ENCODE measurements at places on chromosomes 5 and 9.

DNA sequence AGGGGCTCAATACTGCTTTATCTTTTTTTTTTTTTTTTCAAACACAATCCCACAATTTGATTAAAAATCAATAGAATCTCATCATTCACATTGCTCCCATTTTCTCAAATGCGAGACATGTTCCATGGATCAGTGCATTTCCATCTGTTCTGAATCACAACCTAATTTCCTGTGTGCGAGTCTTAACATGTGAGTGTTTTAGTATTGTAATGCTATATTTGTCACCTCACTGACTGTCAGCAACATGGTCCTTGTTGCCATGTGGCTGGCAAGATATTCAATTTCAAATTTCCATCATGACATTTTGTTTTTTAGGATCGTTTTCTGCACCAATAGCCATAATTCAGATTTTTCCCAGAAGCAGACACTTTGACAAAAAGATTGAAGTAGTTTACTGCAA is 233.2 kb upstream of the PRDM9 start:
- no peak for DNase-seq

DNA sequence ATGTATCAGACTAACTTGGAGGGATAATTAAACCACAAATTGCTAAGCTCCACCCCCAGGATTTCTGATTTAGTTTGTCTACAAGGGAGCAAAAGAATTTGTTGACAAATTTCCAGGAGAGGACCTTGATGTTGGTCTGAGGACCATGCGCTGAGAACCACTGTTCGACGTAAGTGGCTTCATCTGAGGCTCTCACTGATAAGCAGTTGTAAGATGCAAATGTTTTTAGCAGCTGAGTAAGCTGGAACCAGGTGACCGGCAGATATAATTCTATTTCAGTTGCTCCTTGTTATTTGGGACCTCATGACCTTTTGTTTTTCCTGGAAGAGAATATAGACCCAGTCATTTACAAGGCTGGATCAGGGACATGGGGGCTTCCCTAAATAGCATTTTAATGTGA is 14.1 kb upstream of the SPINK1 start:
- DNase-seq, result no peak

GRCh38 chr5:157388111-157388710 is 71.8 kb upstream of the NIPAL4 start:
- DNase-seq, result no peak

DNA sequence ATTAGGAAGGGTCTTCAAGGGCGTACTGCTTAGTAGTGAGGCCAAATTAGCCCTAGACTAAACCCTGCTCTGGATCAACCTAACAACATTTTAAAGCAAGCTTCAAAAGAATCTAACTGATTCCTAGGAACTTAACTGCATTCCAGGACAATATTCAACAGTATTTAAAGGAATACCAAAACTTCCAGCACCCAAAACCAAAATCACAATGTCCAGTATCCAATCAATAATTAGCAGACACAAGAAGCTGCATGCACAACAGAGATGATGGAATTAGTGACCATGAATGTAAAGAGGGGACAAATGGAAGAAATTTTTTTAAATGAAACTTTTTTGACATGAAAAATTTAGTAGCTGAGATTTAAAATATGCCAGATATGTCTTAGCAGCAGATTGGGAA is 53.9 kb downstream of the CETN3 start:
- DNase-seq, result no peak

GRCh38 chr9:27179245-27179865 is 70.3 kb downstream of the TEK start:
- no peak for DNase-seq

- no peak for DNase-seq
Observed at GRCh38 chr5:71832812-71833715, 114.0 kb downstream of the CARTPT start.
